ENCODE measurements at places on chromosomes 3 and 15.

- DNase-seq, result no peak
These were observed 124.2 kb upstream of the SMAD3 start for GRCh38 chr15:66941108-66941711.

GRCh38 chr15:101368861-101369642, 74.0 kb upstream of the SNRPA1 start:
- no peak for DNase-seq

DNA sequence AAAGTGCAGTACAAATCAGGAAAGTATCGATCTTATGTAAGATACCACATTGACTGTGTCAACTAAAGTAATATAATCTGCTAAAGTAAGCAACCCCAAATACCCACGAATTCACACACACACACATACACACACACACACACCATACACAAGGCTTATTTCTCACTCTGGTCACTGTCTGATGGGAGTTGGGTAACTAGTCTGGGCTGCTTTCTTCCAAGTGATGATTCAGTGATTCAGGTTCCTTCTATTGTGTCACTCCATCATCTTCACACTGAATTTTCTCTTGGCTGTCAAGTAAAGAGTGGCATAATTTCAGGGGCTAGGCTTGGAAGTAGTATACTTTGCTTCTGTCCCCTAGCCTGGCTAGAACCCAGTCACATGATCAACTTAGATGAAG, 104.8 kb upstream of the CCDC54 start:
- no peak for DNase-seq

DNA sequence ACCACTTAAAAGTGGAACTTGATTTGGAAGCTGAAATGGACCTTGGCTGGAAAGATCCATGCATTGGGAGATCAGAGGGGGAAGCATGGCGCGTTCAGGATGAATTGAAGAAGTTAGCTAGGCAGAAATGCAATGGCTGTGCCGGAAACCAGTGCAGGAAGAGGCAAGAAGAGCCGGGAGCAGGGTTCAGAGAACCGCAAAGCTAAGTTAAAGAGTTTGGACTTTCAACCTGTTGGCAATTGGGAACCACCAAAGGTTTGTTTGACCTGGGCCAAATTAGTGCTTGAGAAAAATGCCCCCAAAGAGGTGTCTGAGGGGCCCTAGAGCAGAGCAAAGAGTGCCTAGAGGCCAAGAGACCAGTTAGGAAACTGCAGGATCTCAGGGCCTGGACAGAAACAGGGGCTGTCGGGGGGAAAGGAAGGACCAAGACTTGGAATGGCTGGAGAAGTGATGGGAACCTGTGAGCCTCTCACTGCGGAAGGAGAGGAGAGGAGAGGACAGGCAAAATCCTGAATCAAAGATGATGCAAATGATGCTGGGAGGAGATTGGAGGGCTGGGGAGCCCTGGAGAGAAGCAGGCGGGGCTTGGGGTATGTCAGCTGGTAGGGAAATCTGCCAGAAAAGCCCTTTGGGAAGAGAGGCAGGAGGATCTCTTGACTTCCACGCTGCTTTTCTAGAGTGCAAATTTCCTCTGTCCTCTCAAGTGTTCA, 49.3 kb downstream of the FAM174B start:
- no peak for DNase-seq

DNA sequence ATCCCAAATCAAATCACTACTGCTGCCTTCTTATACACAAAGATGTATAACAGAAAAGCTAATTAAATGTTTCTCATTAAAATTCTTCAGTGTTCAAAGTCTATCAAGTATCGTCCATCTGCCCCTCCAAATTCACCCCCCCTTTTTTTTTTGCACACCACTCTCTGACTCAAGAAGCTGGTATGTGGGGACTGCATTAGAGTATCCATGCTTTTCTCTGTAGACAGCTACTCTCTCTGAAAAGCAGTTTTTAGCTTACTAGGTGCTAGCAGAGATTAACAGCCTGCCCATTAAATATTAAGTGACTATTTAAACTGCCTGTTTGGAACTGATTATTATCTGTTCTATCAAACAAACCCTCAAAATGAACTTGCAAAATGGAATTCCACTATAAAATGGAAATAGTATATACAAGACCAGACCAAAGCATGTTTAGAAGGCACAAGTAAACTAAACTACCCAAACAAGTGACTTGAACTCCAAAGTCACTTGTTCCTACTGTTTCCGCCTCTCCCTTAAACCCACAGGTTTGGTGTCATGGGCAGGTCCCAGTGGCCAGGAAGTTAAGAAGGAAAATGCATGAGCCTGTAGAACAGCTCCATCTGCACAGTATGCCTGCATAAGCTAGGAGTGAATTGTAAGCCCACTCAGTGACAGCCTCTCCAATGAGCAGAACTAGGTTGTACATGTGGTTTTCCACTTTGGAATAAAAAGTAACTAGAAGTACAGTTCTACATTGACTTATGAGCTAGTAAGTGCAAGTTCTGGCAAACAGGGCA, 32.5 kb downstream of the GBE1 start:
- no peak for DNase-seq

DNA sequence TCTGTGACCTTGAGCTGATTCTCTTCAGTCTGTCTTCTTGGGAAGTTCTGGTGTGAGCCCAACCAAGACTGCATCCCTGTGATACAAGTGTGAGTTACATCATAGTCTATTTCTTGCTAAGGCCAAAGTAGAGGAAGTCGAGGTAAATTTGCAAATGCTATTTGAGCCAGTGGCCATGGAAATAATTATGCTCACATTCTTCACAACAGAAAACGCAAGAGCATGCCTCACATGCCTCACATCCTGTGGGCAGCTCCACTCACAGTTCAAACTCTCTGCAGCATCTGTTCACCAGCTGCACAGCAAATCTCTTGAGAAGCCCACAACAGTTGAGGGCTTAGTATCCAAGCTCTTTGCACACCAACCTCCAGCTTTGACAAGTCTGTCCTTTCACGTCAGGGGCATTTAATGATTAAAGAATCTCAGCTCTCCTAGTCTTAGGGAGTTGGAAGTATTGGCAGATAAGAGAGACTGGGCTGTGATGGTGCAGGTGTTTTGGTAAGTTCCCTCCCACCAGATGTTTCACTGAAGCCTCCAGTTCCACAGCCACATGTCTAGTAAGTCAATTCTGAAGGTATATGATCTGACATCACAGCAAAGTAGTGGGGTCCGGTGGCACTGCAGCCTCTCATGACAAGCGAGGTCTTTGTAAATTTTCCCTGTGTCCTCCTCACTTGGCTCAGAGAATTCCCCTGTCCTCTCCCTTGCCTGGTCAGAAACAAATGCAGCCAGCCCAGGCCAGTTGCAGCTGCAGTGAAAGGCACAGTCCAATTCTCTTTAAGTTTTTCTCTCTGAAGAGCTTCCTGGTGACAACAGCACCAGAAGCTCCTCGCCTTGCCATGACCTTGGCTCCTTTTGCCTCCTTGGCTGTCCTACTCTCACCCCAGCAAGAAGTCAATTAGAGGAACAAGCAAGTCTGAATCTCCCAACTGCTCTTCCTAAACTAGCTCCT, 166.1 kb downstream of the SSR3 start:
- no peak for DNase-seq

GRCh38 chr3:59326246-59327024, 276.6 kb upstream of the CFAP20DC start:
- no peak for DNase-seq

DNA sequence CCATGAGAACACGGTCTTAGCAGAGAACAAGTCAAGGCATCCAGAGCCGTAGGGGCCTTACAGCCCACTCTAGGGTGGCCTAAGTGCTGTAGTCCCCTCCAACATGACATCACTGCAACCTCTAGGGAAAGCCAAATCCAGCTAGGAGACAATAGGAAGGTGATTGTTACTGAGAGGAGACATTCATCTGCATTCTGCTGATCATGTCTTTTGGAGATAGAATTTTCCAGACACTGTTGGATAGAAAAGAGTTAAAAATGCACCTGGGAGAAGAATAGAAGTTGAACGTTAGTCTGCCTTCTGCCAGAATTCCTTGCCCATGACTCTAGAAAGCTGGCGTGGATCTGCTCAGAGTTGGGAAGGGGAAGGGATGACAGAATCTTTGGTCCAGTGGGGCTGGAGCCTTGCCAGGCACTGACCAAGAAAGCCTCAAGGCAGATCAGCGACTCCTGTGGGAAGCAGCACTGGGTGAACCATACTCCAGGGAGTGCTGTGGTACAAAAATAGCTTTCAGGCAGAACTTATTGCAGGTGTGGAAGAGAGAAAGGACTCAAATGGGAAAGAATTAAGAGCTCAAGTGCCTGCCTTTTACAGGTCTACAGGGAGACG, 44.8 kb upstream of the RAF1 start:
- DNase-seq, result no peak

- DNase-seq, result no peak
These were observed 9.9 kb downstream of the TRAK1 start for GRCh38 chr3:42101048-42101447.

DNA sequence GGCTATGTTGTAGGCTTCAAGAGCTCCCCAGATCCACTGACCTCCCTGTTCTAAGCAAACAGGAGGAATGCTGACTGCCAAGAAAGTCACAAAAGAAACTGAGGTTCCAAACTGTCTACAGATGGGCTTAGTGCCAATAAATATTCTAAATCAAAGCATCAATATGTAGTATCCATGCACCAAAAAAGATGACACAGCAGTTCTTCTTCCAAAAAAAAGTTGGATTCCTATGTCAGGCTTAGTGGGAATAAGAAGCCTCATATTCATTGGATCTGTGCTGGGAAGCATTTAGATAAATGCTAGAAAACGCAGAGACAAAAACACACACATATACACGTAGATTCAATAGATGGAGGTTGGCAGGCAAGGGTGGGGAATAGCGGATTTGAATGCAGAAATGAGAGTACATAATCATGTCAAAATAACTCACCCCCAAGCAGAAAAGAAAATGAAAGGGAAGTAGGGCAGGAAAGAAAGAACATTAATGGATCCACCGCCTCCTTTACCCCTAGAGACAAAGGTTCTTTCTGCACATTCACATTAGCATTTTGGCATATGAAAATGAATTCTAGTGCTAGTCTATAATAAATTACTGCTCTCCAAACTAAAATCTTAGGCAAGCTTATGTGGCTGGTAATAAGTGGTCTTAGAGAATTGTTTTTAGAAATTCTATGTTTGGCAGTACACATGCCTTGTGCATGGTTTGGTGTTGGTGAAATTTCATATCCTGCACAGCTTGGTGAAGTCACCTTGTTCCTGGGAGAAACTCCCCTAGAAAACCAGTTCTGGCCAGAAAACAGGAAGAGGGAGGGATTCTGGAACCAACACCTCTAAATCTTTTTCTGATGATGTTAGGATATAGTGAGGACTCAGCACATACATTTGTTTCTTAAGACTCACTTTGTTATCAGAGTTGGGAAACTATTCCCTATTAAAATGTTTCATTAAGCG, 283.4 kb downstream of the LSAMP start:
- DNase-seq, result no peak

- no peak for DNase-seq
These were observed 281.9 kb upstream of the DPH6 start for GRCh38 chr15:35827911-35828310.

GRCh38 chr3:53193466-53194209, 32.6 kb downstream of the PRKCD start:
- no peak for DNase-seq

- no peak for DNase-seq
These were observed 12.0 kb downstream of the RPL32 start for GRCh38 chr3:12829404-12829803.

GRCh38 chr3:125128861-125129501, 73.2 kb upstream of the HEG1 start:
- no peak for DNase-seq

DNA sequence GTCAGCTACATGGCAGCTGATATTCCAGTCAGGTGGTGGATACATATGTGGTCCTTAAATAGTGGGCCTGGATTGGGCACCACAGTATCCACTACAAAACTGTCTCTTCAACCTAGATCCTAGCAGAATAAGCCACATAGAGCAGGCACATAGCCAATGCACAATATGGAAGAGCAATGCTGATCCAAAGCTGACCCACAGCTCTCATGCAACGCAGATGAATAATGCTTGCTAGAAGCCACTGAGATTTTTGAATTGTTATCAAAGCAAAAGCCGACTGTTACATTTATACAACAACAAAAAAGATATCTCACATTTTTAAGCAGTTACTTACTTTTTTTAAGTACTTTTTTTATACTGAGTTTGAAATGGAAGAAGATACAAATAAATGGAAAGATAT, 11.2 kb downstream of the CNTN3 start:
- DNase-seq, result no peak

- no peak for DNase-seq
These were observed 32.9 kb downstream of the MTHFS start for GRCh38 chr15:79863886-79864285.

- no peak for DNase-seq
These were observed 34.3 kb upstream of the ANKDD1A start for GRCh38 chr15:64877435-64877834.

GRCh38 chr15:40043927-40044716, 5.1 kb upstream of the SRP14 start:
- DNase-seq, result no peak

DNA sequence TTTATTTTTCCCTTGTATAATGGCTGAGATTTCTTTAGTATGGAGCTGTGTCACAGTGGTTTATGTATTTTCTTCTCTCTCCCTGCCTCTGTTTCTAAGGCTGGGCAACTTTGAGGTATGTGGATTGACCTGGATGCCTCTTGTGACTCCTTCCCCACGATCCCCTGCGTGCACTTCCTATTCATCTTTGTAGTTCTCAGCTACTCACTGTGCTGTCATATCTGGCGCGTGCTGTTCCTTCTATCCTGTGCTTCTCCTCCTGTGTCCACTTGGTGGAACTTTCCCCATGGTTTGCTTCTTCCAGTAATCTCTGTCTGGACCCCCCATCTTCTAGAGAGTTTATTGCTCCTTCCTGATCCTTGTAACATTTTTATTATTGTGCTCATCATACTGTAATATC, 97.3 kb downstream of the AKAP13 start:
- no peak for DNase-seq

DNA sequence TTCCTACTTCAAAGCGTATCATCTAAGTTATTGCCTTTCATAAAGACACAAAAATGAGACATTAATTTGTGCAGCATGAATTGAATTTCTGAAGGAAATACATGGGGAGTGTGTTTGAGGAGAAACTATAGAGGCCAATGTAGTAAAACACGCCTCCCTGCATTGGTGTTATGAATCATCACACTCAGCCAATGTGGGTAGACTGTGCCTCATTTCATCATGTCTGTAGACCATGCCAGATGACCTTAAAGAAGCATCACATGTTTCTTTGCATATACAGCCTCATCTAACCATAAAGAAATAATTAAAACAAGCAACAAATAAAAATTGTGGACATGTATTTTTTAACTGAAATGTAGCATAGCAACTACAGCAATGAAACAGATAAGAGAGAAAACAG, 486.0 kb upstream of the ADAMTS9 start:
- no peak for DNase-seq

DNA sequence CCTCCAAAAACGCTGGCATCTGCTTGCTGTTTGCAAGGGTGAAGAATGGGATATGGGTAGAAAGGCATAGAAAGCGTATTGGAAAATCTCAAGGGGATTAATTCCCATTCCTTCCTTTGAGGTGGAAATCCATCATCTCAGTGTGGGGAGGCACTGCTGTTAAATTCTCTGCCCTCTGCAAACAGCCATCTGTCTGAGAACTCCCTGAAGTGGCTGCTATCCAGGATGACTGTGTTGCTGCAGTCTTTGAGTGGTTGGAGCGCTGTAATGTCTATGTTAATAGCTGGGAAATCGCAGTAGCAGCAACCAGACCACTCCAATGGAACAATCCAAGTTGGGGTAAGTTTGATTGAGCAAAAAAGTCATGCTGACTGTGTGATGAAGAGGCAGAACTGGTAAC, 625.9 kb downstream of the NLGN1 start:
- no peak for DNase-seq
